ENCODE measurements at places on chromosomes 1 and 21.

DNA sequence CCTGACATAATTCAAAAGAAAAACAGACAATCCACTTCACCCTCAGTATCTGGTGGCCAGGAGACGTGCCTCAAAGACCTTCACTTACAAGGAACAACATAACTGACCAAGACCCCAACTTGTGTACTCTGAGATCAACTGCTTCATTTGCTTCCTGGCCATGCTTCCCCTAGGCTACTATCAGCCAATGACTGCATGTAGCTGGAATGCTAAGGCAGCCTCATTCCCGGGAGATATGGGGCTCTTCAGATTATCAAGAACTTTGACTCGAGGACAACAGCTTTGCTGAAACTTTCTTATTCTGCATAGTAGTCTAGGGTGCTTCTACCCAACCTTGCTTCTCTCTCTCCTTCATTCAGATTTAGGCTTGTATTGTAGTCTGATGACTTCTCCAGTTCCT is 11.7 kb upstream of the UCK2 start:
- no peak for DNase-seq

- DNase-seq, result no peak
Observed at GRCh38 chr1:117036018-117036461, 24.1 kb upstream of the TTF2 start.

DNA sequence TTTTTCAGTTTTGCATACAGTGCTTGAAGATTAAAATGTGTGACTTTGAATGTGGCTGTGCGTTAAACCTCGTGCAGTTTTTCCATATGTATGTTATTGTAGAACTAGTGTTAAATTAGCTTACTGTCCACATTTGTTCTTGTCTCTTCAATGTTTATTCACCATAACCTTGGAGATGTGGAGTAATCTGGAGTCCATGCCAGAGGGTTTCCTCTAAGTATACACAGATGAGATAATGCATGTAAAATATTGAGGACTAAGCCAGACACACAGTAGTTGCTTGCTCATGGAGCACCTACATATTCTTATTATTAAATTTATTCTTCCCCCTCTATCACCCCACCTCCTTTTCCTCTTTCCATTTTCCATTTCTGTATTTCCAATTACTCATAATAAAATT is 7.7 kb upstream of the GIPC2 start:
- no peak for DNase-seq

GRCh38 chr21:34222031-34222335 is 141.8 kb upstream of the KCNE2 start:
- no peak for DNase-seq

Data from NCI-H187 treated with DMSO at 0.1 percent for 48 hours (cell line).